IPS DF 19.7 (cell line): ENCODE measurements at places on chromosomes 4 and X.

- DNase-seq: no peak
Observed at GRCh38 chr4:6043843-6044242, 25.6 kb upstream of the C4orf50 start.

DNA sequence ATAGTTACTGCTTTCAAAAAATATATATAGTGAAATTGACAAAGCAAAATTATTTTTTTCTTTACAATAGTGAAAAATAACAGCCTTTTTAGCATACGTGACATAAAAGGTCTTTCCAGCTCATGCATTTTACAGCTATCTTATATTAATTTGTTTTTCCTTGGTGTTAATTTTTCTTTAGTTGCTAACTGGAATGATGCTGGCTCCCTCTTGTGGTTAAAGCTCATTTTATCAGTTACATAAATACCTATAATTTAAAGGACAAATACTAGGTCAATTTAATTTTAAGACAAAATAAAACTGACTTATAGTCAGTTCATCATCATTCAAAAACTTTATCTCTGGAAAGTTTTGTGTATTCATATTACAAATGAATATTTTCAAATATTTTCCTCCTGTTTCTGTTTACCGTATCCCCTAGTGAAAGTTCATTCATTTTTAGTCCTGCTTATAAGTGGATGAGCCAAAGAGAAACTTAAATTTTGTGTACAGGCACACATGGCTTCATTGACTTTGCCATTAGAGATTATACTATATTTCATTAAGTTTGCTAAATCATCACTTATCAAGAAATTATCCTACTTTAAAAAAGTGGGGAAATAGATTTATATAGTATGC, 9.9 kb upstream of the ANAPC4 start:
- no peak for DNase-seq

DNA sequence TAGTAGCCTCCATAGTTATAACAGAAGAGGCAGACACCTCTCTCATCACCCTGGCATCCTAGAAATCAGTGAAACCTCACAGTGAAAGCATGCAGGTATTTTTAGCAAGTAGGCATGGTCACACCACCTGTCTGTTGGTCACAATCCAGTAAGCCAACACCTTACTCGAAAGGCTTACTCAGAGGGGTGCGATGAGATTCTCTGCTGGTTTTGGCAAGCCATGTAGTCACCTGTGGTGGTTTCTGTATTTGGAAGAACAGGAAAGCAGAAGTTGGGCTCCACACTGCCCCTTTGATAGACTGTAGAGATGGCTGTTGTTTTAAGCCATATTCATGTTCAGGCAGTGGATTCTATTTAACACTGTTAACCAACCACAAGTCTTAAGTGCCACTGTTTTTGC, 134.7 kb downstream of the DCLK2 start:
- no peak for DNase-seq

DNA sequence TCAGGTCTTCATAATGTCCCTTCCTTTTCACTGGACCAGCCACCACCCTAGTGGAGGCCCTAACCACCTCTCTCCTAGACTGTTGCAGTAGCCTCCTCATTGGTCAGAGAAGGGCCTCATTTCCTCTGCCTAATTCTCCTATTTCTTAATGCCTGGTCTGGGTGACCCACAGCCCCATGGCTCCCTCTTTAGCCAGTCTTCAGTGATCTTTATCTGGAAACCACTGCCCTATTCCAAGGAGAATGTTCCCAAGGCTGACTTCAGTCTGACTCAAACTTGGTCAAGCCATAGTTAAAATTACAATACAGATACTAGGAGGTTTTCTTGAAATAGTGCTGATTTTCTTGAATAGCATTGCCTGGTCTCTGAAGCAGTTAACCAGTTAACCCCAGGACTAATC, 53.6 kb upstream of the PRPS1 start:
- no peak for DNase-seq

GRCh38 chr4:34644579-34645115, 1599.7 kb downstream of the ARAP2 start:
- no peak for DNase-seq

DNA sequence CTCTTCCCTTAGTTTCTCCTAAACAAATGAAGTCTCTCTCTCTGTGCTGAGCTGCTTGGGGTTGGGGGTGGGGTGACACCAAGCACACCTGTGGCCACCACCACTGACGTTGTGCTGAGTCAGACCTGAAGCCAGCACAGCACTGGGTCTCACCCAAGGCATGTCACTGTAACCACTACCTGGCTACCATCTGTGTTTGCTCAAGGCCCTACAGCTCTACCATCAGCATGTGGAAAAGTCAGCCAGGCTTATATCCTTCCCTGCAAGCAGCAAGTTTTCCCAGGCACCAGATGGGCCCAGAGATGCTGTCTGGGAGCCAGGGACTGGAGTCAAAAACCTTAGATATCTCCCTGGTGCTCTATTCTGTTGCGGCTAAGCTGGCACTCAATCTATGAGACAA, 6.9 kb downstream of the CXCL10 start:
- DNase-seq: no peak

DNA sequence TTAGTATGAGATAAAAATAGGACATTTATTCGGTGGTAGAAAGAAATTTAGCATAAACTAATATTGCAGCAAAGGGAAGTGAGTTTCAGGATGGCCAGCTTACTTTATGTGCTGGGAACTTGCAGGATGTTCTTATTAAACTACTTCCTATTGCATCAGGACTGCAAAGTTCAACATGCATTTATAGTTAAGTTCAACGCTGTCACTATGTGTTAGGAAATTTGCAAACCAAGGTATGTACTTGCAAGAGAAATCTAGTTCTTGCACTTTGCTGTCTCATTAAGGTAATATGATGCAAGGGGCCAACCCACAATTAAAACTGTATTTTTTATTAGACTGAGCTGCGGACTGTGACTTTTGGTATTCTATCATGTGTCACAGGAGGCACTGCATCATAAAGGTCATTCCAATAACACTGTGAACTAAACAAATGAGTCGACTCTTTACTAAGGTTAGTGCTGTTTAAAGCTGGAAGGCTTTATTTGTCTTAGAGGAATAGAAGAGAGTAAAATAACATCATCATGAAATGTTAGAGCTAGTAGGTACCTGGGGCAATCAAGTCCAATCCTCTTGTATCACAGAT, 1525.7 kb upstream of the TENM3 start:
- DNase-seq: no peak

- DNase-seq: no peak
Observed at GRCh38 chr4:122379239-122379638, 428 bp downstream of the ADAD1 start.

DNA sequence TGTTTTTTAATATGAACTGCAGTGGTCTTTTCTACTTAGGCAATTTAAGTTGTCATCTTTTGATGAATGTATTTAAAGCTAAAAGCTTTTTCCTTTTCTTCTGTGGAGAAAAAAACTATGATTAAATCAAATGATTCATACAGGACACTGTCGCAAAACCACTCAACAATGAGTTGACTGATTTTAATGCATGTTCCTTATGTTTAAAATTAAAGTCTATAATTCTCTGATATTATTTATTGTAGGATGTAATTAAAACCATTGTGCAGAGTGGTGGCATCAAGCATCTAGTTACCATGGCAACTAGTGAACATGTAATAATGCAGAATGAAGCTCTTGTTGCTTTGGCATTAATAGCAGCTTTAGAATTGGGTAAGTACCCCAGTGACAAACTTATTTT, 172.5 kb downstream of the RAP1GDS1 start:
- DNase-seq: no peak
